ENCODE measurements at places on chromosomes 3 and 15.

GRCh38 chr3:153714588-153715290, 406.5 kb upstream of the ARHGEF26 start:
- DNase-seq: no peak

- DNase-seq: no peak
These were observed 27.2 kb upstream of the SLC41A3 start for GRCh38 chr3:126111126-126111551.

GRCh38 chr3:123027292-123028232, at the start of gene SEMA5B:
Gene SEMA5B, minus strand, starts transcription at chr3:123027763. Its CDS starts 66,500 bp downstream, at chr3:122961263.
- no peak for DNase-seq

GRCh38 chr3:47985381-47985780, 30.8 kb downstream of the MAP4 start:
- no peak for DNase-seq

GRCh38 chr15:60574801-60575631, 96.1 kb upstream of the ICE2 start:
- no peak for DNase-seq

GRCh38 chr3:61353382-61353781, 102.1 kb upstream of the FHIT start:
- no peak for DNase-seq

DNA sequence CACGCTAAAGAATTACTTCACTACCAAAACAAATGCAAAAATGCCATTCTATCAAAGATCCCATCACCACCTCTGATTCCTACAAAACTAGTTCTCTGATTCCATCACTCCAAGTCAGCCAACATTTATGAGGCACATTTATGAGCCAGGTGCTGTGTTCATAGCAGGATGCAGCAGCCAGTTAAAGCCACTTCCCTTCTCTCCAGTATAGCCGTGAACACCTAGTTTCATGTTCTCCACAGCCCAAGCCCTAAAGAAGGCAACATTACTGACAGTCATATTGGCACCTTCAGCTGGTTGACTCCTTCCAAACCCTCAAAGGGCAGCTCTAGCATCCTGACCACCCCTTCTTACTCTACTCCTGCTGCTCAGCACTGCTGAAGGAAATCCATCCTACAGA, 36.4 kb downstream of the RYK start:
- DNase-seq: no peak

DNA sequence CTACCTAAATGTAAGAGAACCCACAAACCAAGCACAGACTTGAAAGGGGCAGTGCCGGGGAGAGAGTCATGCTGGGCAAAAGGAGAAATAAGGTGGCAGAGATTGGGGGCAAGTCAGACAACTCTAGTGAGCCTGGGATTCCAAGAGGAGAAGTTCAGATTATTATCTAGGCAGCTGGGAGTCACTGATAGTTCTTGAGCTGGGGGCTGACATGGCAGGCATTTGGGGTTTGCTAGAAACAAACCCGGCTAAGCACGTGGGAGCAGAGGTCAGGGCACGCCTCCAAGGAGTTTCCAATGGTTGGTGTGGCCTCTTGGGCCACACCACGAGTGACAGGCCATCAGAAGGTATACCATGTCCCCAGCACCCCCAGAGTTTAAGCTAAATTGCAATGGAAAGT, 27.6 kb downstream of the SLC6A6 start:
- DNase-seq: no peak

DNA sequence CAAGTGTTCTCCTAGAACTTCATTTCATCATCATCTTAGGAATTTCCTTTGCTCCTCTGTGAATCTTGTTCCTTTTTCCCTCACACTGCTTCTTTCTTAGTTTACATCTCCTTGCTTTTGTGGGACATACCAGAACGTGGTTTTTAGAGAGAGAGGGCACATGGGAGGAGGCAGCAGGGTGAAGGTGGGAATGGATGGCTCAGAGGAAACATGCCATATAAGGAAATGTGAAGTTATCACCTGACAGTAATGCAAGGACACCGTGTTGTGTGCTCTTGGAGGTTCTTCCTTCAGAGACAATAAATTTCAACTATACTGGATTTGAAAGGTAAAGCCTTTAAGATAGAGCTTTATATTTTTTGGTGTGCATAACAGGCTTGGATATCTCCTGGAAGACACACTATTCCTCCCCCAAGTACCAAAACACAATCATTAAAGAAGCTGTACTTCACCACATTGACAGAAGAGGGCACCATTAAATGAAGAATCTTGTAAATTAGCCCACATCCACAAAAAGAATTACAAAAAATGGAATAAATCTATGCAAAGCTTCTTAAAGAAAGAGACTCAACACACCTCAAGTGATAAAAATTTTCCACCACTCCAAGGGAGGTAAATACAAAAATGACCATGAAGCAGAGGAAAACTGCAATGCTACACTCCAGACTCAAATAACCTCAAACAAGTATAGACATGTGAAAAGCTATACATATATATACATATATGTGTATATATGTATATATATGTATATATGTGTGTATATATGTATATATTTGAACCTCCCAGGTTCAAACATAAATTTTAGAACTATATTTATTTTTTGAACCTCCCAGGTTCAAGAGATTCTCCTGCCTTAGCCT, 26.1 kb downstream of the RPL39L start:
- DNase-seq: no peak

DNA sequence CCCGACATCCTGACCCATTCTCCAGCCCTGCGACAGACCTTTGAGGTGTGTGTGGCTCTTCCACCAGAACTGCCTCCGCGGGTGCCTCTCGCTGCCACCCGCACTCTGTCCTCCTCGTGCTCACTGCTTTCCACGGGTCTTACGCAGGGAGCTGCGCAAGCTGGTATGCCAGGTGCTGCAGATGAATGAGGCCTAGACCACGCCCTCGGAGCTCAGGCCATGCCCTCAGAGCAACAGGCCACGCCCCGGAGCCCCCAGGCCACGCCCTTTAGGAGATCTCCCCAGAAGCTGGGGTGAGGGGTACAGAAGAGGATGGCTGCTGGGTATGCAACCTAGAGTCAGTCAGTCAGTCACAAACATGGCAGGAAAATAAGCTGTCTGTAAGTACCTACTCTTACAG, 300.3 kb downstream of the GABRG3 start:
- no peak for DNase-seq

- no peak for DNase-seq
These were observed 474.2 kb upstream of the ROBO2 start for GRCh38 chr3:76565496-76566210.

GRCh38 chr3:291646-292436, 95.3 kb downstream of the CHL1 start:
- no peak for DNase-seq

DNA sequence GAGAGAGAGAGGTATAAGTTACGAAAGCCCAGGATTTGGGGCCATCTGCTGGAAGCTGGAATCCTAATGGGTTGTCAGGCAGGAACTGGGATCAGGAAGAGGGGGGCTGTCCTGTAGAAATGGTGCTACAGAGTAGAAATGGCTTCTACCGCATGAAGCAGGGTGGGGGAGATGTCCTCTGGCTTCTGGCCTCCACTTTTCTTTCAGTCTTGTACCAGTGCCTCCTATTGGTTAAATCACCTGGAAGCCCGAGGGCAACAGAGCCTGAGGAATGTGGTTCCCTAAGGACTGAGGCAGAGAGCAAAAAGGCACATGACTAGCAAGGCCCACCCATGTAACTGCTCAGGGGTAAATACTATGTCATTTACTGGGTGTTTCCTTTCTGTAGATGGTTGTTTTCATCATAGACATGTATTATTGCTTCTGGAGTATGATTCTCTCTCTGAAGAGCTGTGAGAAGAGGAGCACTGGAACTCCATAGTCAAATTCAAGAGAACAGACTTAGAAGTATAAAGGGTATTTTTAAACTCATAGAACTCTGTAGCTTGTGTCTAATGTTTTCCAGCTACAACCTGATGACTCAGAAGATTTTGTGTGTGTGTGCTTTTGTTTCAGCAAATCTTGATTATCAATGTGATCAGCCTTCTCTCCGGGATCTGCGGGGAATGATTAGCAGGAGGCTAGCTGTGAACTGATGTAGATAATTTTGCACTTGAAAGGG, 20.2 kb upstream of the MITF start:
- no peak for DNase-seq

DNA sequence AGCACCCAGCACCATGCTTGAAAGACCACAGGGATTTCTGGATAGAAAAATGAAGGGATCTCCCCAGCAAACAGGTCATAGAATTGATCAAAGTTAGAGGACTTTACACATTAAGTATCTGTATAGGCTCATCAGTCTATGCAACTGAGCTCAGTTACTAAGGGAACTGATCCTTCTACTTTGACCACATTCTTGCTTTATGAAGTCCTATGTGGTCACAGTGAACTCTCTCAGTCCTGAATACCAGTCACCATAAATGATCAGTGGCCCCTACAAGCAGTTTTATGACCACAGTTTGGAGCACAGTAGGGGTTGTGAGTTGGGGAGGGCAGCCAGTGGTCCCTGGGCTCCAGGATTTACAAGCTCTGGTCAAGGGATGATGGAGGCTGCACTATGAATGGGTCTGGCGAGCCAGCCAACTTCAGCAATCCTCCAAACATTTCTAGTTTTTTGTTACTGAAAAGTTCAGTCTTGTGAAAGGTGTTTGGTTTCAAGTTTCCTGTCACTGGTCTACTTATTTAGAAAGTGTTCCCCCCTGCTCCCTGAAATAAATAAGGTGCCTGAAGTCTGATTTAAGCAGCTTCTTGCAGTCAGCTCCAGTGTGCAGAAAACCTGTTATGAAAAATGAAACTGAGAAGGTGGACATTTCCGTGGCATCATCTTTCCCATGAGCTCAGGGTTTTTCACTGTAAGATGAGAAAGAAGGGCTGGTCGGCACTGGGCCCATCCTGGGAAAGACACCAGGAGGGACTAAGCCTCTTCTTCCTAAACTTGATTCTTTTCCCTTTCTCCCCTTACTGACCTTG, 75.5 kb downstream of the DAPK2 start:
- DNase-seq: no peak

- no peak for DNase-seq
These were observed 46.0 kb upstream of the RASGRF1 start for GRCh38 chr15:79136434-79137046.

GRCh38 chr3:49133226-49133951, 539 bp upstream of the LAMB2 start:
- DNase-seq: peak; percentile 62

DNA sequence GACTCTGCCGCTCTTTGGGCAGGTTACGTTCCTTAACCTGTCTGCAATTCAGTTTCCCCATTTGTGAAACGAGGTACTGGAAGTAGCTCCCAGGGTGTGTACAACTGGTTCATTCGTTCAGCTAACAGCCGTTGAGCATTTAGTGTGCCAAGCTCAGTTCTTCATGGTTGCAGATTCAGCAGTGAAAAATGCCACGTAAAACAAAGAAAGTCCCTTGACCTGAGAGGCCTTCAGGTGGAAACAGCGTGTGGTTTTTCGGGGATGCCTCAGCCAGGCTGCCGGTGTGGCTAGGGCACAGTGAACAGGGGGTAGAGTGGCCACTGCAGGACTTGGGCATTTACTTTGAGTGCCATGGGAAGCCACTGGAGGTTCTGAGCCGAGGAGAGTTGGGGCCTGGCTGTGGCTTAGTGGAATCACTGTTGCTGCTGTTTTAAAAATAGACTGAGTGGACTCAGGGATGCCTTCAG, 4.7 kb downstream of the SYNM start:
- DNase-seq: no peak

DNA sequence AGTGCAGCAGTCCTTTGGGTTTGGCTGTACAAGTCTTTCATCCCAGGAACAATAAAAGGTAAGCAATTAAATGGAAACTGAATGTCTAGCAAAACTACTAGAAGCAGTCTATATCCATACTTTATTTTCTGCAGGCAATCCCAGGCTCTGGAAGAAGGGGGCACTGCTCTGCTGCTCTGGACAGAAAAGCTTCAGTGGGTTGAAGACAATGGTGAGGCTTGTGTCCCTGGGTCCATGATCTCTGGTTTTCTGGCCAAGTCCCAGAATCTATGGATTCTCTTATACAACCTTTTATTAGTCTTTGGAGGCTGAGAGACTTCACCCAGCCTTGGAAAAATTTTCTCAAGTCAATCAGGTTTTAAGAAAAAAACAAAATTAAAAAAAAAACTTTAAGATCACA, 35.6 kb downstream of the SCAP start:
- no peak for DNase-seq

GRCh38 chr3:151037746-151038477, 47.6 kb upstream of the MED12L start:
- peak; percentile 83 for DNase-seq
